ENCODE measurements at places on chromosomes 2 and 18.

DNA sequence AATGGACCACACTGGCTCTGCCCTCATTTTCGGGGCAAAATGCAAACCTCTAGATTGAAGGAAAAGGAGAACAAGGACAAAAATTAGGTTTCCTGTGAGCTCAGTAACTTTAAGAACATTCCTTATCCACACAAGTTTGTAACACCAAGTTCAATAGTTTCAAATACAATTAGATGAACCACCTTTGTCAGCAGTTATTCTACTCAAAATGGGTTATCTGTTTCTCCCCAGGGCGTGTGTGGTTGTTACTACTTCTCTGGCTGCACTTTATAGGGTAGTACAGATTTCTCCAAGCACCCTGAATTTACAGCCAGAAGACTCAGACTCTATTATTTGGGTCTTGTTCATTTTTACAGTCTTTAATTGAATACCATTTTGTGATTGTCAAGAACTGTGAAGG, 45.0 kb upstream of the TANK start:
- no peak for DNase-seq

- peak; percentile 13 for DNase-seq
Observed at GRCh38 chr18:72675394-72675793, 131.3 kb upstream of the CBLN2 start.

- no peak for DNase-seq
Observed at GRCh38 chr2:125564471-125564870, 1091.5 kb upstream of the GYPC start.

DNA sequence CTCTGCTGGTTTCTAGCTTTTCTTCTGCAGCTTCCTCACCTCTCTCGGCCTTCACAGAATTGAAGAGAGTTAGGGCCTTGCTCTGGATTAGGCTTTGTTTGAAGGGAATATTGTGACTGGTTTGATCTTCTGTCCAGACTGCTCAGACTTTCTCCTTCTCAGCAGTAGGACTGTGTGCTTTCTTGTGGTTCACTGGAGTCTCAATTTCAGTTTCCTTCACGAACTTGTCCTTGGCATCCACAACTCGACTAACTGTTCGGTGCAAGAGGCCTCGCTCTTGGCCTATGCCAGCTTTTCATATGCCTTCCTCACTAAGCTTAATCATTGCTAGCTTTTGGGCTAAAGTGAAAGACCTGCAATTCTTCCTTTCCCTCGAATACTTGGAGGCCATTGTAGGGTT, 18.9 kb upstream of the SALL3 start:
- DNase-seq, result no peak

DNA sequence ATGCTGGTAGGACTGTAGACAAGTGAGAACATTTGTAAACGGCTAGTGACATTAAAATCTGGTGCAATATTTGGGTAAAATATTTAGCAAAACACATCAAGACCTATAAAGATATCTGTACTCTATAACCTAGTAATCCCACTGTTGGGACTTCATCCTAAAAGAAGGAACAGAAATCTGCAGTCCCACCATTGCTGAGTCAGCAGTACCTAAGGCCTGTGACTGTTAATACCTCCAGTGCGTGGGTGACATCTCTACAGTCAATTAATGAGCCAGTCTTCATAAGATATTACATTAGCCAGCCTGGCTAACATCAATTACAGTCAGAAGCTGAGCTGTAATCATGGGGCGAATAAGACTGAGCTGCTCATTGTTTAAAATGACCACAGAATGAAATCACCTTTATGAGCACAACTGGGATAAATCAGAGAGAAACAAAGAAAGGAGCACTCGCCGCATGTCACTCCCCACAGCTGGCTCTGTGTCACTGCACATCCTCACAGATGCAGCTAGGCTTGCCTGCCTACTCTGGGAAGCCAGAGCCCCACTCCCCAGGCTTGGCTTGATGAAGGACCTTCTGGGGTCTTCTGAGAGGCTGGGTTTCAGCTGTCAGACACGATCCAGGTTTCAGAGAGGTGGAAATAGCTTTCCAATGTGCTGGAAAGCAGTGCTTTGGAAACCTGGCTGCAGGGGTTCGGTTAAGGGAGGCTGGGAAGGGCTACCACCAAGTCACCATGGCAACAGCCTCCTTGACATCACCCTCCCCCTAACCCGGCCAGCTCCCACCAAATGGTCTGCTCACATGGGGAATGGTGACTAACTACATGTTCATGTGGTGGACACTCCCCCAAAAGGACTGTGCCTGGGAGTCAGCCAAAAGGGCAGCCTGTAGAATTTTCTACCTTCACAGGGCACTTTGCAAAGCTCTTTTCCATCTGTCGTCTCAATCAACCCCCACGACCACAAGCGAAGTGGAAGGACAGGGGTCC, 145.0 kb downstream of the ZBTB7C start:
- DNase-seq, result no peak

GRCh38 chr2:186641807-186642321, 52.0 kb upstream of the FAM171B start:
- peak; percentile 88 for DNase-seq

DNA sequence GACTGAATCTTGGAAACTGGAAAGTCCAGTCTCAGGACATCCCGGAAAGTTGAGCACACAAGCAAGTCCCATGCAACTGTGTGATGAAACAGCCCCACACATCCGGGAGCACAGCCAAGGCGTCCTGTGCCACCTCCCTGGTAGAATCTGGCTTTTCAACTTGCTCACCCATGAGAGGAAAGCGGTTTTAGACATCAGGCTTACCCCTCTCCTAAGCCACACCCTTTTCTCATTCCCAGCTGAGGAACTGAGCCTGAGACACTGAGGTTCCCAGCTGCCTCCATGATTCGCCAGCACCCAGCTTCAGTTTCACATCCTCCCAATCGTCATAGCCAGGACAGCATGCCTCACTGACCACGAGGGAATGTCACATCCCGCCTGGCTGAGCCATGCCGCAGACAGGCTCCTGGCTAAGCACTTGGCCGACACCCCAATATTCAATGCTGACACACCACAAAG, 60.3 kb downstream of the STEAP3 start:
- DNase-seq, result peak; percentile 12

DNA sequence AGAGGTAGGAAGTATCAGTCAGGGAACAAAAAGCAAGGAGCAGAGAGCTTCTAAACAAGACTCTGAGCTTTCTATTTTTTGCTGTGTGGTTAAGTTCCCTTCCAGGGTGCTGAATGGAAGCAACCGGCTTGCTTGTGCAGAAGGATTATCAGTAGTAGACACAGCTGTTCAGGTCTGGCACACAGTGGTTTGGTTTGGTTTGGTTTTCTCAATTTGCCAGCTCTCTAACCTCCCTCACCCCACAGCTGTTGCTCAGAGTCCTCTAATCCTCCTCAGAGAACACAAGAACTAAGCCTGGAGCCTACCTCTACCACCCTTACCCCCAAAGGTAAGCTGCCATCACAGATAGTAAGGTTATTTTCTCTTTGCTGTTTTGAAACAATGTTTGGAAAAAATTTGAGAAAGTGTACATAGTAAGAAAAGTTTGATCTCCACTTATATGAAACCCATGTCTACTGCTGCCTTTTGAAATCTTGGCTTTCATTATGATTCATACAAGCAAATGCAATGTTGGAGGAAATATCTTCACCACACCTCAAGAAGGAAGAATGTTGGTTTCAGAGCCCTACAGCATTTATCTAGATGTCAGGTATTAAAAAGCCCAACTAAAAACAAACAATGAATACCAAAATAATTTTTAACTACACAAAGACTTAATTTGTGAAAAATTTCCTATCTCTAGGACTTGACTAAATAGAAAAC, 255.3 kb downstream of the NR4A2 start:
- no peak for DNase-seq

- peak; percentile 89 for DNase-seq
Observed at GRCh38 chr2:39871291-39871761, 92.3 kb upstream of the THUMPD2 start.

- no peak for DNase-seq
Observed at GRCh38 chr2:129673234-129673633, 306.2 kb upstream of the RAB6C start.

- DNase-seq, result no peak
Observed at GRCh38 chr2:74576211-74576862, 21.8 kb downstream of the DOK1 start.

DNA sequence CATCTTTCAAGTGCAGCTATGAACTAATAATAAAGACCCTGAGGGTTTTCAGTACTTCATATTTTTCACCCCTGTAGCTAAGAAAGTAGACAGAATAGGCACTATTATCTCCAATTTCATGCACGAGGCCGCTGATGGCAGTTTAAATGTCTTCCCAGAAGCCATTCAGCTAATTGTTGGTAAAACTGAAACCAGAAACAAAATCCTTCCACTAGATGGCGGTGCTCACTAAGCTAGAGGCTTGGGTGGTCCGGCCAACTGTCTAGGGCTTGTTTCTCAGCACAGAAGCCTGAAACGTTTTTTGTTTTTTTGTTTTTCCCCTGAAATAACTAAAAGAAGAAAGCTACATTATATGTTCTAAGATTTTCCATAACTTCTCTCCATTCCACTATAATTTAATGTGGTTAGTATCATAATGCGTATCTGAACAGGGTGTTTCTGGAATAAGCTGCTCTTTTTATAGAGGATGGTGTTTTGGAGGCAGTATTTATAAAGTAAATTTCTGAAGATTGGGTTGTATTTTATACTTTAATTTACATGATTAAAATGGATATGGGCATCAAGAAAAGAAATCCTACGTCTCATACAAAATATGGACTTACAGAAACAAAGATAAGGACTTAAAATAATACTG, 159.4 kb downstream of the PIK3C3 start:
- DNase-seq, result peak; percentile 87

DNA sequence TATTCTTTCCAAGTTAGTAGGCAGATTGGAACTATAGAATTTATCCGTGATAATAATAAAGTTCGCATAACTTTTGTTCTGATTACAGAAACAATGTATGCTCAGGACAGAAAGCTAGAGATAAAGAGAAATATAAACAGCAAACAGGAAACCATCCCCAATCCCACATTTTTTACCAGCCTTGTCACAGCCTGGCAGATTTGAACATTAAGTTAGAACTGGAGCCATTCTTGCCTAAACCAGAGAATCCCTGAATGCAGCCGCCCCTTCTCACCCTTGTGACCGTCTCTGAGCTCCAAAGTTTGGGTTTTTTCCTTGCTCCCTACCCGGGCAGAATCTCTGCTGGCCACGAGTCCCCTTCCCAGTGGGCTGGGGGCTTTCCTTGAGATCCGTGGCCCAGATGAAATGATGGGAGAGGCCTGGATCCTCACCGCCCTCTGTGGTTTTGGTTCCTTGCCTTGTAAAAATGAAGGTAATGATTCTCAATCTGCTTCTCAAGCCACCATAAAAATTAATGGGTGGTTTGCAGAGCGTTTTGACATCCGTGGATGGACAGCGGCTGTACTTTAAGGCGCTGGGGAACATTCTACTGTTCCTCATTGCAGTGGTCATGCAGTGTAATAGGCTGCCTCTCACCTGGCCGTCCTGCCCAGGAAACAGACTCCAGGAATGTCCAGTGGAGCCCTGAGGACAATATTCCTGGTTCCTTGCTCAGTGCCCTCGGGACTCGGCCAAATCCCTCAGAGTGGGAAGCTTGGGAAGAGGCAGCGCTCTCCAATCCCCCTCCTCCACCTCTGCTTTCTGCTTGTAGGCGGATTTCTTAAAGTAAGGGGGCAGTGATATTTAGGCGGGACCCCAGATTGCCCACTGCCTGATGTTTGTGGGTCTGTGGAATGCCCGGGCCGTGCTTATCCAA, 1.6 kb downstream of the SH3BP4 start:
- peak; percentile 41 for DNase-seq

- peak; percentile 80 for DNase-seq
Observed at GRCh38 chr2:127324635-127325034, 30.7 kb upstream of the ERCC3 start.

DNA sequence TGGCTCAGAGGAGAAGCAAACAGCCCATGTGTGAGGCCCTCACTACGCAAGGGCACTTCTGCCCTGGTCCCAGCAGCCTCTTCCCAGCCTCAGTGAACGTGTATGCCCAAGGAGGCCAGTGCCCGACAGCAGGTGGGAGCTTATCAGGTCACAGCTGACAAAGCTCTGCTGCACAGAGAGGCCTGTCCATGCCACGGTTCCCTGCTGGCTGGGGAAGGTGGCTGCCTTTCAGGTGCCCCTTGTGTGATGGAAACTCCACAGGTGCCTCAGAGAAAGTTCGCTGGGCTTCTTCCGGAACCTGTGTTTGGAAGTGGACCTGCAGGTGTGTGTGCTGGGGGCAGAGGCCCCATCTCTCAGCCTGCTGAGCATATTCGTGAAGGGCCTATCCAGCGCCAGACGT, 47.3 kb downstream of the EDAR start:
- DNase-seq, result no peak

DNA sequence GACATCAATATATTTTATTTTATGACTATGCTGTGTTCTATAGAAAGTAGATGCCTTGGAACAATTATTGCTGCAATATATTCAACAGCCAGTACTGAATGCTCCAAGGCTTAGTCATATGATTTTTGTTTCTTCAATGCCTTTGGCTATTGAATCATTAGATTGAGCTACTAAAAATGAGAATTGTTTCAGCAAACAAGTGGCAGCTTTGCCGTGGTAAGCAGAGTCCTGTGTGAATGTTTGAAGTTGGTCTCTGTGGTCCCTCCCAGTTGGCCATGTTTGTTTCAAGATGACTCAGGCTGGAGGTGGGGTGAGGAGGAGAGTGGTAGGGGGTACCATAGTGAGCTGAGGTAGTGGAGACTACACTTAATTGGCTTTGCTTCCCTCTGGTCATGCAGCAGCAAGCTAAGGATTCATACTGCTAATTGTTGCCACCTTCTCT, 198.6 kb upstream of the EPAS1 start:
- peak; percentile 79 for DNase-seq

DNA sequence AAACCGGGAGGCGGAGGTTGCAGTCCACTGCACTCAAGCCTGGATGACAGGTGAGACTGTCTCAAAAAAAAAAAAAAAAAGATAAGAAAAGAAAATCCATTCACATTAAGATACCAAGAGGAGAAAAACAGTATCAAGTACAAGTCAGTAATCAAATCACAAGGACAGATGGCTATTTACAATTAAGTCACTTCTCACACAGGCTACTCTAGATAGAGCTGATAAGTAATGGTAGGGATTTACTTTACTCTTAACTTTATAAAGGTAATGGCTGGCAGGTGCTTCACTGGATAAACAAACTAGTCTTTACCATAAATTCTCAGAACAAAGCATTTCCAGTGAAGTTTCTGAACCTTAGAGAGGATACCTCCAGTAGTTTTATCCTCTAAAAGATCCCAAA, 11.5 kb downstream of the SF3B1 start:
- DNase-seq, result no peak

DNA sequence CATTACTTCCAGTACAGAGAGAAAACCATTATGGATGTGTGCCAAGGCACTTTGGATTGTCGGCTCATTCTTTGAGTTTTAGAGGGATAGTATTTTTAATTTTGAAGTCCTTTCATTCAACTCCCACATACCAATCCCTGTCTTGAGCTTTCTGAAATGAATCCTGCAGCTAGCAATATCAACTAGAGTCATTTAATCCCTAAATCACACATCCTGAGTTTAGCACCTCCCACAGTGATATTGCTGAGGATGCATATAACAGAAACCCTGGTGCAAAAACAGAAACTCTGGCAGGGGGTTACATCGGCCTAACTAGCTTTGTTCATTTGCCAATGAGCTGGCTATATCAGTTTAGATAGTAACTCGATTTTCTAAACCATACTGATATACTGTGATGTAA, 427.3 kb downstream of the LRP1B start:
- DNase-seq, result no peak

GRCh38 chr2:234357666-234358065, 139.2 kb downstream of the ARL4C start:
- no peak for DNase-seq

GRCh38 chr2:232293191-232293590, 85.4 kb upstream of the ALPP start:
- DNase-seq, result no peak
